B cell (primary cell): ENCODE measurements at places on chromosomes 13 and 19.

GRCh38 chr13:91236182-91236581 is 111.3 kb upstream of the MIR17HG start:
- DNase-seq: no peak

DNA sequence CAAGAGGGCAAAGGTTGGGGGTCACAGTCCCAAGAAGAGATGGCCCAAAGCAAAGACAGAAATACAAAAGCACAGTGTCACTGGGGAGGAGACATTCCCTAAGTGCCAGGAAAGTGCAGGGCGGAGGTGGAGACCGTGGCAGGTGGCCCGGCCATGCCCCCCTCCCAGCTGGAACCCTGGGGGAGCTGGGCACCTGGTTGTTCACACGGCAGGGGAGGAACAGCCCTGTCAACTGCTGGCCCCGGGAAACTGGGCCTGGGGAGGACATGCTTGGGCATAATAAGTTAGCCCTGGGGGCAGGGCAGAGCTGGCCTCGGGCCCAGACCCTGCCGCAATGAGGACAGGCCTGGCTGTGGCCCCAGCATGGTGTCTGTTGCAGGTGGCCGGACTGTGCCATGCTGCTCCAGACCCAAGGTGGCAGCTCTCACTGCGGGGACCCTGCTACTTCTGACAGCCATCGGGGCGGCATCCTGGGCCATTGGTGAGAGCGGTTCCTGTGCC is 7.4 kb downstream of the HPN start:
- no peak for DNase-seq

DNA sequence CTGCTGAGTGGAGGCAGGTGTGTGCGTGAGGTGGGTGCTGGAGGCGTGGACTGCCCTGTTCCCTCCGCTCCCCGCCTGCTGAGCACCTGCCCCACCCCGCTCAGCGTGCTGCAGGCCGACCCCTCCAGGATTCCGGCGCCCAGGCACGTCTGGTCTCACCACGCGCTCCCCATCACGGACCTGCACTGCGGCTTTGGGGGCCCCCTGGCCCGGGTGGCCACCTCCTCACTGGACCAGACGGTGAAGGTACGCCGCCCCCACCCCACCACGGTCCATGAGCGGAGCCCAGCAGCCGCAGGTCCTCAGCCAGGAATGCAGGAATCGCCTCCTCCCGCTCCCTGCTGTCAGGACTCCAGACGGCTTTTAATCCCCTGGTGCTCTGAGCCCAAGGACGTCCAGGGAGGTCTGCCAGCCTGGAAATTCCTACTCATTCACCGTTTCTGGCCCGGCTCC is 6.0 kb downstream of the WDR18 start:
- DNase-seq: no peak

DNA sequence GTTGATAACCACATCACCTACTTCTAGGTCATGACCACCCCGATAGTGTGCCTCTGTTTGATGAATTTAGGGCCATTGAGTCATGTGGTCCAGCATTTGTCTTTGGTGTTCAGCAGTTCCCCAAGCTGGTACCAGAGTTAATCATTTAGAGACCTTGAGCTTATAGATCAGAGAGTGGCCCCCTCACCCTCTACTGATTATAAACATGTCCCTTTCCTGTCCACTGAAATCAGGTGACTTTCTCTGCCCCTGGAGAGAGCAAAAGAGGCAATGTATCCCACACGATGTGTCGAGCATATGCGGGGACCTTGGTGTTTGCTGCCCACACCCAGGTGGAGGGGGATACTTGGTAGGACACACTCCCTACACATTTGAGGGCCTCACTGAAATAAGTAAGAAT is 46.3 kb downstream of the C13orf42 start:
- DNase-seq: no peak

- no peak for DNase-seq
Measured at GRCh38 chr19:28296506-28296905, 916.4 kb downstream of the UQCRFS1 start.

- DNase-seq: no peak
Measured at GRCh38 chr19:19022380-19022961, 10.8 kb downstream of the SUGP2 start.

- no peak for DNase-seq
Measured at GRCh38 chr13:108033800-108034707, 181.3 kb downstream of the LIG4 start.

GRCh38 chr13:45122941-45123340 is 2.6 kb downstream of the GTF2F2 start:
- no peak for DNase-seq

GRCh38 chr13:85141401-85141800 is 657.8 kb downstream of the SLITRK6 start:
- DNase-seq: no peak

DNA sequence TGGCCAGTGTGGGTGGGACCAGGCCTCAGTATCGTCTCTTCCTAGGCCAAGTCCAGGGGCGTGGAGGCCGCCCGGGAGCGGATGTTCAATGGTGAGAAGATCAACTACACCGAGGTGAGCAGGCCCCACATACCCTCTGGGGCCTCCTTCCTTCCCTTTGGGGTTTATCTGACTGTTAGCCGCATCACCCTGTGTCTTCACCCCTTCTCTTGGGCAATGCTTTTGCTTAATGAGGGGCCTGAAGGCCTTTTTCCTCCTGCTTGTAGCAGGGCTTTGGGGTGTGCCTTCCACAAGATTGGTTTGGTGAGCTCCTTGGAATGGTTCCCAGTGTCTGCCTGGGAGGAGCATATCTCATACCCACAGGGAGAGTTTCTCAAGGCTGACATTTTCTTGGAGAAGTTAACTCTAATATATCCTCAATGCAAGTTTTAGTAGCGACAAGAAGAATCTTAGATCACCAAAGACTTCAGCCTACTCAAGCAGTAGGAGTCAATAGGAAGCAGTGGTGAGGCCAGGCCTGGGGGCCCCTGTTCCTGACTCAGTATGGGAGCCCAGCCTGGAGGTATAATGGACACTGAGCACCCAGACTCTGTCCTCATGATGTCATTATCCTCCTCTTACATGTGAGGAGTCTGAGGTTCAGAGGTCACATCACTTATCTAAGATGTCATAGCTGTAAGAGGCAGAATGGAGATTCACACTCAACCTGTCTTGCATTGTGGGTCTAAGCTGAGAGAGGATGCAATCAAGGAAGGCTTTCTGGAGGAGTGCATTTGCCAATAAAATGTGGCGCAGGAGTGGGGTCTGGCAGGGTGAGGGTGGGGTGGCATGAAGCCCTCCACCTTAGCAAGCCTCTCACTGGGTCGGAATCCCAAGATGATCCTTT is 2.0 kb downstream of the GPI start:
- DNase-seq: no peak
